ENCODE measurements at places on chromosomes 3 and 15. TPM values are rescaled to one million over a fixed set of nuclear protein-coding genes. Genes with fewer than 3 reads are reported as not detected.

- DNase-seq: no peak
Measured at GRCh38 chr15:78740904-78741274, 70.4 kb downstream of the ADAMTS7 start.

DNA sequence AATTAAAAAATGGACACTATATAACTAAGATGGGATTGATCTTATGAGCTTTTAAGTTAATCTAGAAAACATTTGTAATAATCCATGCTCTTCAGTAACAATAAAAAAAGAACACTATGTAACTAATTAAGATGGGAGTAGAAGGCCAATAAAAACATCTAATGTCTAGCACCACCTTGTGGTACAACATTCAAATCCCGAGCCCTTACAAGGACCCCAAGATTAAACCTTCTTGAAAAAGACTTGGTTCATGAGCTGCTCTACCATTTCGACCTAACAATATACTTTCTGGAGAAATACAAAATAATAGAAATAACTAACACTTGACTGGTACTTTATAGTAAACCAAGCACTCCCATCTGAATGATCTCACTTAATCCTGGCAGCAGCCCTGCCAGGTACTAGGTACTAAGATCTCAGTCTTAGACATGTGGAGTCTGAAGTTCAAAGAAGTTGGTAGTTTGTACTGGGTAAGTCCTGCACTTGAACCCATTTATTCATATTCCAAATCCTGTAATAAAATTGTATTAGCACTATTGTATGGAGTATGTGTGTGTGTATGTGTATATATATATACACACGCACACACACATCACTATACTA is 21.8 kb downstream of the METTL6 start:
- DNase-seq: no peak

- no peak for DNase-seq
Measured at GRCh38 chr3:190077395-190078045, 43.2 kb downstream of the P3H2 start.

GRCh38 chr15:67228286-67228685 is 26.2 kb downstream of the AAGAB start:
- DNase-seq: no peak

DNA sequence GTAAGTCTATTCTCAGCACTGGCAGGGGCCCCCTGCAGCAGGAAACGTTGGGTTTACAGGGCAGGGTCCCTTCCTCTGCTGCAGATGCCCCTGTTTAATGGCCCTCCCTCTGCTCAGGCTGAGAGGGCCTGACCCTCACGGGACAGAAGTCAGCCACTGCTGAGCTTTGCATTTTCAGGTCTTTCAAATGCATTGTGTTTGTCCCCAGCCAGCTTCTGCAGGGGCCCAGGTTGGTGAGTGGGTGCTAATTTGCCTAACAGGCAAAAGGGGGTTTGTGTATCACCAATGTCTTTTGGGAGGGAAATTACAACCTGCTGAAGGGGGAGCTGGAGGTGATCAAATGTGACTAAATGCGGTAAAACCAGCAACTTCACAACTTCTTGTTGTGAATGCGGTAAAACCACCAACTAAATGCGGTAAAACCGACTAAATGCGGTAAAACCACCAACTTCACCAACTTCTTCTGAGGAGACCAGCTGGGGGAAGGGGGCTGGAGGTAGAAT is 44.8 kb upstream of the UBE2E1 start:
- DNase-seq: no peak

EXD1 gene
- not detected for total RNA-seq

SORD gene
- total RNA-seq: 39.6 TPM

All from Peyer's patch (tissue), 4 donors.